Ovary (tissue), 10 donors: ENCODE measurements at places on chromosomes 7 and 10.

GRCh38 chr10:99761365-99761764 is 21.1 kb upstream of the ABCC2 start:
- DNase-seq = no peak

GRCh38 chr7:36207451-36208291 is 54.6 kb downstream of the EEPD1 start:
- DNase-seq = peak; percentile 65

DNA sequence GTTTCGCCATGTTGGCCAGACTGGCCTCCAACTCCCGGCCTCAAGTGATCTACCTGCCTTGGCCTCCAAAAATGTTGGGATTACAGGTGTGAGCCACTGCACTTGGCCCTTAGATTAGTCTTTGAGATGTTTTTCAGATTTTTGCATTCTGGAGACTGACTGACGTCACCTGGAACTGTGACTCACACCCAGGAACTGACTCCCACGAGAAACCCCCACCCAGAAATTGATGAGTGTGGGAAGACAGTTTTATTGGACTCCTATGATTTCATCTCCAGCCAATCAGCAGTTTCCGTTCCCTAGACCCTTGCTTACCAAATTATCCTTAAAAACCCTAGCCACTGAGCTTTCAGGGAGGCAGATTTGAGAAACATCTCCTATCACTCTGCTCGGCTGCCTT is 867.3 kb downstream of the TYW1 start:
- DNase-seq = no peak

- no peak for DNase-seq
These were observed 138.8 kb downstream of the ADARB2 start for GRCh38 chr10:1598393-1599153.

GRCh38 chr10:78181381-78182055 is 147.9 kb downstream of the RPS24 start:
- no peak for DNase-seq

DNA sequence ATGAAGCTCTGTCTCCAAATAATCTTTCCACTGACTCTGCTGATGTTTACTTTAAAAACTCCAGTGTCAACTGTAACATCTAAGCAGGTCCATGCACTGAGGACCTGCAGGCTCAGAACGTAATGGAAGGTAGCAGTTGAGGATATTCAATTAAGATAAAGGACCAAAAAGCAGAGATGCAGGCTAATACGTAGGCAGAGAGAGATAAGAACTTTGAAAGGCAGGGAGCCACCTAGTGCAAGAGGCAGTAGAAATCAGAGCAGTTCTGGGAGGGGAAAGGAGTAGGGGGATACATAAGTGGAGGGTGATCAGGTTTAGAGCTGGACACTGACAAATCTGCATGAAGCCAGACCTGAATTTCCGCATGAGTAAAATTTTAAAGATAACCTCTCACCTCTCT is 114.5 kb upstream of the POM121L12 start:
- no peak for DNase-seq

- DNase-seq = no peak
These were observed 7.6 kb downstream of the GDF2 start for GRCh38 chr10:47329855-47330254.

- DNase-seq = no peak
These were observed 157.2 kb downstream of the WNT2 start for GRCh38 chr7:117165656-117166055.

GRCh38 chr10:126204320-126204719 is 184.0 kb downstream of the ADAM12 start:
- DNase-seq = no peak

DNA sequence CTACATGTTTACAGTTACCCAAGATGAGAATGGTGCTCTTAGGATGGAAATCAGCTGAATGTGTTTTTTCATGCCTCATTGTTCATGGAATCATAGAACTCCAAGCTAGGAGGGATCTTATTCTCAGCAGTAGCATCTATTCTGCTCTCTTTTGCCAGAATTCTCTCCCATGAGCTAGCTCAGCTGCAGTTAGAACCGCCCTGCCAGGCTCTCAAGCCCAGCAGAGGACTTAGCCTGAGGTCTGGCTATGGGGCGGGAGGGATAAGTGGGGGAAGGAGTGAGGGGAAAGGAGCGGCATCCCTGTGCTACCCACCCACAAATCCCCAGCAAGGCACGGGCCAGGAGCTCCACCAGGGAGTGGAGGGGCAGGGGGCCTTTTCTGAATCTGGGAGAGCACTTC is 120.7 kb upstream of the PLXNA4 start:
- DNase-seq = no peak

DNA sequence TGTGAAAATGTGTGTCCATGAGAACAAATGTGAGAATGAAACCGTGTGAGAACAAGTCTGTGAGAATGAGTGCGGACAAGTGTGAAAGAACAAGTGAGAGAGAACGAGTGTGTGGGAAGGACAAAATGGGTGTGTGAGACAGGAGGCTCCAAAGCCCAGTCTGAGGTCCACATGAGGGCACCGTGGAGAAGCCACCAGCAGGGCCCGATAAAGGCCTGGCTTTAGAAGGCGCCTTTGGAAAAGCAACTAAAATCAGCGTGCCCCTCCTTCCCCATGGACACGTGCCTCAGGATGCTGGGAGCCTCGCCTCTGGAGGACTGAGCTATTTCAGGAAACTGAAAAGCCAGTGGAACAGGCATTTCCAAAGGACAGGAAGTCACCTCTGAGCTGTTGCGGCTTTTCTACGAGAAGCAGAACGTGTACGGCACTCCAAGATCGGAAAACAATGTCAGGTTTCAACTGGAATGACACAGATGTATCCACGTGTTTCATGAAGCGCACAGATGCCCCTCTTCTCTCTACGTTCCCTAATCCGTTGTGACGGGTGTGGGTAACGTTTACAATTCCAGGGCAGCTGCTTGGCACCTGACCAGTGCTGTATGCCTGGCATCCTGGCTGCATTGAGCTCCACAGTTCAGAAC is 46.4 kb downstream of the ESYT2 start:
- peak; percentile 66 for DNase-seq

DNA sequence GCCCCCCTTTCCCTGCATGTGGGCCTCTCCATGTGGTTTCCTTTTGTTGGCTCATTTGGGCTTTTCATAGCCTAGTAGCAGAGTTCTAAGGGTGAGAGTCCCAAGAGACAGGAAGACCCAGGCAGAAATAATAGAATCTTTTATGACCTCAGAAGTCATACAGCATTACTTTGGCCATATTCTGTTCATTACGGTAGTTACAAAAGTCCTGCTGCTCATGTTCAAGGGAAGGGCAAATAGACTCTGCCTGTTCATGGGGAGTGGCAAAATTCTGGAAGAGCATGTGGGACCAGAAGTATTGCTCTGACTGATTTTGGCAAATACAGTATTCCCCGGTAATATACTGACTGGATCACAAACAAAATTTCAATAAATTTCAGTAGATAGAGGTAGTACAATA is 910.3 kb downstream of the LRMDA start:
- no peak for DNase-seq

DNA sequence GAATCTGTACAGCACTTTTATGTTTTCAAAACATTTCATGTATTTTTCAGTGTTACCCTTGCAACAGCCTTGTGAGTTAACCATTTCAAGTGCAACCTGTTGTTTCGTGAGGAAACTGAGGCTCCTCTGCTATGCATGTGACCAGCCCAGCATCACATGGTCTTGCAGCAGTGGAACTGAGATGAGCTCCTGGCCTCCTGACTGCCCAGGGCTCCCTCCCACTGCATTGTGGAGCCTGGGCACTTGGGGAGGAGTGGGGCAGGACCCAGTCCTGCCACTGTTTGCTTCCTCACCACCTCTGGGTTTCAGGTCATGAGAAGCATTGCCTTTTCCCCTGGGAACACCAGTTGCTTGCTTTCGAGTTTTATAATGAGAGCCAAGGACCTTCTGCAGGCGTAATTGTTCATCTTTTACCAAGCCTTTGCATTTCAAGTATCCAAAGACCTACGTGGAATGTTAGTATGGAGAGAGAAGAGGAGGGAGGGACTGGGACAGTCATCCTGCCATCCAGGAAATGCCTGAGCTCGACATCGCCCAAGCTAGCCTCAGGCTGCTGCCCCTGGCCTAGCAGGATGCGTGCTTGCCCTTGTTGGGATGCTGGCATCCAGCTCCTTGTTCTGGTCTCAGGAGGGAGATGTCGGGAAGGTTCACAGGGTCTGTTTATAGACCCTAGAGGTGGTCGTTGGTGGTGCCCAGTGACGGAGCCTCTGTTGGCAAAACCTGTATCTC is 32.3 kb upstream of the BHLHA15 start:
- no peak for DNase-seq

- DNase-seq = peak; percentile 46
These were observed 557 bp downstream of the HOXA11 start for GRCh38 chr7:27184337-27185012.

GRCh38 chr10:75143353-75143752 is 31.9 kb downstream of the SAMD8 start:
- DNase-seq = no peak

- no peak for DNase-seq
These were observed 9.8 kb upstream of the PAX2 start for GRCh38 chr10:100735337-100736143.

GRCh38 chr10:124168581-124168980 is 75.2 kb upstream of the CHST15 start:
- DNase-seq = no peak
